NCI-H446 (cell line): ENCODE measurements at places on chromosomes 12 and 14.

- no peak for DNase-seq
These were observed 112.0 kb downstream of the TSPAN8 start for GRCh38 chr12:71045781-71046180.

- no peak for DNase-seq
These were observed 4.8 kb downstream of the TULP3 start for GRCh38 chr12:2895511-2895910.

DNA sequence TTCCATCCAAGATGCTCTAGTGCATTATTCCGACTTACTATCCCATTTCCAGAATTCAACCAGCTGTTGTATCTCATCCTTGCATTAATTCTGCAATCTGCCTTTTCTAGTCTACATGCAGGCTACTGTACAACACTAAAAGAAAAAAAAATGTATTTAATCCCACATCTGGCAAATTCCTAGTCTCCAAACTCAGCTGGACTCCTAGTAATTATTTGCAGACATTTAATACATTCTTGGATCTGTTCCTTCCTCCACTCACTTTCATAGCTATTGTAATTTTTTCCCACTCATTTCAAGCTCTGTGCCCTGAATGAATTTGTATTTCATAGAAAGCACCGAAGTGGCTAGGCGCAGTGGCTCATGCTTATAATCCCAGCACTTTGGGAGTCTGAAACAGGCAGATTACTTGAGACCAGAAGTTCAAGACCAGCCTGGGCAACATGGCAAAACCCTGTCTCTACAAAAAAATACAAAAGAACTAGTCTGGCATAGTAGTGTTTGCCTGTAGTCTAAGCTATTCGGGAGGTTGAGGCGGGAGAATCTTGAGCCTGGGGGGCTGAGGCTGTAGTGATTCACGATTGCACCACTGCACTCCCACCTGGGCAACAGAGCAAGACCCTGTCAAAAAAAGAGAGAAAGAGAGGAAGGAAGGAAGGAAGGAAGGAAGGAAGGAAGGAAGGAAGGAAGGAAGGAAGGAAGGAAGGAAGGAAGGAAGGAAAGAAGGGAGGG is 39.5 kb upstream of the YAF2 start:
- no peak for DNase-seq

DNA sequence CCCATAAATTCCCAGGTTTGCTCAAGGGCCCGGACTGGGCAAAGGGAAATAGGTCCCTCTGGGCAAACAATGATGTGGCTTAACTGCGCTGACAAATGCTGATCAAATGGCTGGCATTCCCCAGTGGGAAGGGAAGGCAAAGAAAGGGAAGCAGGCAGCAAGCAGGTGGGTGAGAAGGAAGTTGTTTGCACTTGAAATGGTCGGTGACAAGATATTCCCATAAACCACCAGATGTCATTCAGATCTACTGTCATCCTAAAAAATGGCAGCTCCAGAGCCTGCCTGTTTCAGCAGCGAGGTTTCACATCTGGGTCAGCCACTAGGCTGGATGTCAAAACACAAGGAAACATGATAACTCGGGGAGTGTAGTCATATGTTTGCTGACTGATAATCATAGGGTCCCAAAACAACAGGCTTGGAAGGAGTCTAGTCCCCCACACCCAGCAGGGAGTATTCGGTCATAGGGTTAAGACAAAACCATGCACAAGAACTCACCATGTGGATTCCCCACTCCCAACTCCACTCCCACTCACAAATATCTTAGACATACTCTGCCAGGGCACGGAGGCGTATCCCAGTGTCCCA is 37.9 kb upstream of the MDM1 start:
- no peak for DNase-seq

GRCh38 chr12:131758016-131758739 is 47.3 kb downstream of the SFSWAP start:
- no peak for DNase-seq

GRCh38 chr12:54602661-54603060 is 14.2 kb upstream of the PPP1R1A start:
- no peak for DNase-seq

GRCh38 chr12:108635997-108636808 is 2.5 kb upstream of the SELPLG start:
- no peak for DNase-seq

GRCh38 chr12:131460520-131460919 is 250.4 kb upstream of the SFSWAP start:
- no peak for DNase-seq

- DNase-seq: no peak
These were observed 38.2 kb downstream of the TMBIM6 start for GRCh38 chr12:49779581-49779980.

DNA sequence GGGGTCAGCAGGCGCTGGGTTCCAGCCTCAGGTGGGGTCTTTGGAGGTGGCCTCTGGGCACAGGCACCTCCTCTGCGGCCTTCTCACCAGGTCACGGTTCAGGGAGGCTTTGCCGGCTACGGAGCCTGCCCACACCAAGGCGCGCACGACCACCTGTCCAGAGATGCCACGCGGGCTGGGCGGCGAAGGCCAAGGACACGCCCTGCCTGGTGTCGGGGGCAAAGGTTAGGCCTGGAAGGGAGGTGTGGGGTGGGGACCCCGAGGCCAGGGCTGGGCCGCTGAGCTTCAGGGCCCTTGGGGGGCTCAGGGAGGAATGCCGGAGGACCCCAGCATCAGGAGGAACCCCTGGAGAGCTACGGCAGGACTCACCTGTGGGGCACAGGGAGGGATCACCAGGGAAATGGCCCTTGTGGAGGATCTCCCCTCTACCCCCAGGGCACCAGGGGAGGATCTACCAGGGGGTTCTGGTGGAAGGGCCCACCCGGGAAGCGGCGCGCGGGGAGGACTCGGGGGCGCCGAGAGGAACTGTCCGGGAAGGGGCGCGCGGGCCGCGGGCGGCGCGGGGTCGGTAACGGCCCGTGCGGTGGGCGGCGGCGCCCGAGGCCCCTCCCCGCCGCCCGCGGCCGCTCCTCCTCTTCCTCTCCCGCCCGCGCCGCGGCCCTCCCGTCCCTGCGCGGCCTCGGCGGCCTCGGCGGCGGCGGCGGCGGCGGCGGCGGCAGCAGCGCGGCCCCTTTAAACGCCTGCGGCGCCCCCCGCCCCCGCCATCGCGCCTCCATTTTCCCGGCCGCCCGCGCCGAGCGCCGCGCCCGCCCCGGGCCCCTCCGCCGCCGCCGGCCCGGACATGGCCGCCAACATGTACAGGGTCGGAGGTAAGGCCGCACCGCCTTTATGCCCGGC is at the start of gene MTA1:
Gene MTA1, plus strand, starts transcription at position 633 of the 897 bp plus-strand sequence. Its CDS starts 209 bp downstream, at position 842.
- peak; percentile 42 for DNase-seq

GRCh38 chr12:23536293-23536692 is 413.2 kb downstream of the SOX5 start:
- no peak for DNase-seq

GRCh38 chr14:61659582-61659981 is 35.7 kb upstream of the HIF1A start:
- DNase-seq: no peak

- no peak for DNase-seq
These were observed 11.2 kb upstream of the TCP11L2 start for GRCh38 chr12:106291342-106291741.

DNA sequence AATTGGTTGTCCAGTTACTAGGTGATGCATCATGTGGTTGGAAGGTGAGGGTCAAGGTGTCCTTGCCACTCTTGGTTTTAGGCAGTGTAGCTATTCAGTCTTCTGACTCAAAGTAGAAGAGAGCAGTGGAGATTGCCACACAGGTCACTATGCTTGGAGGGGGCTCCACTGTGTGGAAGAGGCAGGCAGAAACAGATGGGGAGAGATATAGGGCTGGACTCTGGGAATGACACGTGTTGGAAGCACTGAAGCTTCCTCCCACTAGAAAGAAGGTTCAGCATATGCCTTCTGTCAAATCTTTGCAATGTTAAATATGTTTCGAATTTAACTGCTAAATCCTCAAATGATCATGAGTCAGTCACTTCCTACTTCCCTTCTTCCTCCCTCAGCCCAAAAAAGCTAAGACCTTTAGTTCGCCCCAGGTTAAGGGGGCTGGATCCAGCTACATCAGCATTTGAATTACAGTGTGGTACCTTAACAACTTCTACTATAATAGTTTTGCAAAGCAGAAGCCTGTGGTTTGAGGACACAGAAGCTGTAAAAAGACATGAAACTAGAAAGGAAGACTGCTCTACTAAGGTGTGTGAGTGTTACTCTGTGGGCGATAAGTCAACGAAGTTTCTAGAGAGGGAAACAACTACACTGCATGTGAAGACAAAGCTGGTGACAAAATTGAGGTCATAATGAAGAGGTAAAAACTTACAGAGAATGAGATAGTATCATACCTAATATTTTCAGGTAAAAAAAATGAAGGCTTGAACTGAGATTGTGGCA is 228.0 kb downstream of the NELL2 start:
- DNase-seq: no peak

- DNase-seq: no peak
These were observed 5.0 kb upstream of the BRF1 start for GRCh38 chr14:105305791-105306190.

DNA sequence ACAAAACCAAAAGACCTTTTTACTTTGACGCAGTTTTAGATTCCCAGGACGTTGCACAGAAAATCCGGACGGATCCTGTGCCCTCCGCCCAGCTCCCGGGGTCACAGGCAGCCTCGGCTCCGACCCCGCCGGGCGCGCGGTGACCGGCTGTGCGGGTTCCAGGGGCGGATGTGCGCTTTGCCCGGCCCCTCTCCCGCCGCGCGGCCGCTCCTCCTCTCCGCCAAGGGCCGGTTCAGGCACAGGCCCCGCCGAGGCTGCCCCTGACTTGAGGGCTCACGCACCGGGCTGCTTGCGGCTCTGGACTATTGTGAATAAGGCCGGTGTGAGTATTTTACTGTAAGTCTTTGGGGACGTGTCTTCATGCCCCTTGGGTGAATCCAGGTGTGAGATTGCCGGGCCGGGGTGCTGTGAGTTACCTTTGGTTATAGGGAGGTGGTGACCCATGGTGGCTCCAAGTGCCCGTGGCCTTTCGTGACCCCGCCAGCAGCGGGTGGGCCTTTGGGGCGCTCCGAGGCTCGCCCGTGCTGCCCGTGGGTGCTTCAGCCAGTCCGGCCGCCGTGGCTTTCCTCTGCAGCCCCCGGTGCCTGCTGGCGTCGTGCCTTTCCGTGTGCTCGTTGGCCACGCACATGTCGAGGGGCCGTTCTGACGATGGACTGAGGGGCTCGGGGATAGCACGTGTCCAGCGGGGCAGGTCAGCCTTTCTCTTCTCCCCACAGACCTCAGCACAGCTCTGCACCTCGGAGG is 45.9 kb downstream of the NOC4L start:
- no peak for DNase-seq

GRCh38 chr14:61266891-61267740 is 14.0 kb downstream of the TMEM30B start:
- DNase-seq: no peak

- no peak for DNase-seq
These were observed 7.4 kb upstream of the HOXC11 start for GRCh38 chr12:53965281-53966084.
